Mucosa of gallbladder (tissue), 1 donor: ENCODE measurements at places on chromosomes 6 and 20.

- peak; percentile 94 for DNase-seq
Measured at GRCh38 chr6:26045065-26045927, 41.9 kb upstream of the HFE start.

GRCh38 chr6:72963946-72964345, 261.4 kb downstream of the KHDC1L start:
- no peak for DNase-seq

GRCh38 chr20:61608275-61609085, 356.4 kb downstream of the CDH4 start:
- DNase-seq = no peak

GRCh38 chr20:63186528-63187316, 29.2 kb downstream of the YTHDF1 start:
- DNase-seq = no peak

DNA sequence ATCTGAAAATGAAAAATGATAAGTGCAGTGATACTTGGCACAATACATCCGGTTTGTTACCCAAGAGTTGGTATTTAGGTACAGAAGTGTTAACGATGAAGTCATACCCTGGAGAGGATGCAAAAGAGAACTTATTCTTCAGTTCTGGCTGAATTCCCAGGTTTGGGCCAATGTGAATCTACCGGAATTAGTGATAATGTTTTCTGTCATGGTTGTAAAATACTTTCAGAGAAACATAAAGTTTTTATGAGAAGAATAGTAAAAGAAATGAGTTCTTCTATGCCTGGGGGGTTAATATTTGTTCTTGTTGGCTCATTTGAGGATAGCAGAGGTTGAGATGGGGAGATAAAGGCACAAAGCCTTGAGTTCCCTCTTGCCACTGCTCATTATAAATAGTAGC, 509.9 kb upstream of the POU3F2 start:
- DNase-seq = no peak
